ENCODE measurements at places on chromosomes 11 and 22.

DNA sequence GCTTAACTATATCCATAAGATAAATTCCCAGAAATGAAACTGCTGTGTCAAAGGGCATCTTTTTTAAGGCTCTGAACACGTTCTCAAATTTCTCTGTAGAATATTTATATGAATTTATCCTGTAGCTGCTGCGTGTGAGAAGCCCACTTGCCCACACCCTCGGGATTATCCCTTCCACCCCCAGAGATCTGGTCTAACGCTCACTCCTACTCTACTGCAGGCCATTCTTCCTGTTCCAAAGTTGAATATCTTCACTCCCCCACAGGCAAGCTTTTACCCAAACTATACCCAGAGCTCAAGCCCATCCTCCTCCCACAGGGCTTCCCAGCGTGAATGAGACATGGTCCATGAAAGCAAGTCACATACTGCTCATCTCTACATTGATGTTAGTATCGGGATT is 24.9 kb downstream of the SIAE start:
- no peak for DNase-seq

DNA sequence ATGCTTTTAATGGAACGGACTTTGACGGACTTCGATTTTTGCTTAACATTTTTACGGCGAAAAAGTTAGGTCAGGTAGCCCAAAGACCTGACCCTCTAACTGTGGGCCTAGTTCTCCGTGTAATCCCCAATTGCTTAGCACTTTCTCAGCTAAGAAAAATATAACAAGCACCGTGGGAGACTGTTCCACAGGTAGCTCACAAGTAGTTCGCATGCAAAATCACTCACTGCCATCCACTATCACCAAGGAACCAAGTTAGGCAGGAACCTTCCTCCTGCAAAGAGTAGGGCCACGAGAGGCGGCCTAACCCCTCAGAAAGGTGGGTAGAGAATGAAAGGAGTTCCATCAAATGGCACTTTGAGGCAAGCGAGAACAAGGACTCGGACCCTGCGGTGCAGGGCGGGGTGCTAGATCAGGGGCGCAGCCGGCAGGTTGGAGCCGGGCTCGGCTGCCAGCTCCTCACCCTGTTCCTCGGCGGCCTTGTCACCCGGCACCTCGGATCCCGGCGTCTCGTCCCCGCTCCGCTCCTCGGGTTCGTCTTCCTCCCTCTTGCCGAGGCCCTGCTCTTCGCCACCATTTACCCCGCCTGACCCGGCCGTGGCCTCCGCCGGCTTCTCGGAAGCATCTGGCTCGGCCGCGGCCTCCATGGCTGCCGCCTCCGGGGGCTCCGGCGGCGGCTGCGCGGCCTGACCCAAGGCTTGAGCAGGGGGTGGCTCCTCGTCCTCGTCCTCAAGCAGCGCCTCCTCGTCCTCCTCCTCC is 922 bp downstream of the HNRNPUL2 start:
- no peak for DNase-seq

GRCh38 chr11:31645747-31646146 is 136.2 kb downstream of the ELP4 start:
- DNase-seq, result no peak

- DNase-seq, result no peak
Observed at GRCh38 chr22:43168471-43169309, 17.3 kb downstream of the TSPO start.

- DNase-seq, result no peak
Observed at GRCh38 chr11:99920956-99921355, 766.1 kb upstream of the ARHGAP42 start.

GRCh38 chr22:43439368-43440103 is 27.7 kb downstream of the MPPED1 start:
- no peak for DNase-seq

DNA sequence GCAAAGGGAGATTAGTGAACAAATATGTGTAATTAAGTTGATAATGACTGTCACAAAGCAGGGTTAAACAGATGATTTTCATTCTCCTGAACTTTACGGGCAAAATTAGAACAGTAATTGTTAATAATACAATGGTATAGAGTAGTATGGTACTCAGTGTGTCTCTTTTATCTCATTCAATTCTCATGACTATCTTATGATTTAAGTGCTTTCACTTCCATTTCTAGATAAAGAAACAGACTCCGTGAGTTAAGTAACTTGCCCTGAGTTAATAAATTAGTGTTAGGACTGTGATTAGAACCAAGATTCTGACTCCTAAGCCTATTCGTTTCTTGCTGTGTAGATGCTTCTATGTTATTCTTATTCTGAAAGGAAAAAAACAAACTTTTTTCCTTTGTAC is 22.0 kb downstream of the PIH1D2 start:
- DNase-seq, result no peak

DNA sequence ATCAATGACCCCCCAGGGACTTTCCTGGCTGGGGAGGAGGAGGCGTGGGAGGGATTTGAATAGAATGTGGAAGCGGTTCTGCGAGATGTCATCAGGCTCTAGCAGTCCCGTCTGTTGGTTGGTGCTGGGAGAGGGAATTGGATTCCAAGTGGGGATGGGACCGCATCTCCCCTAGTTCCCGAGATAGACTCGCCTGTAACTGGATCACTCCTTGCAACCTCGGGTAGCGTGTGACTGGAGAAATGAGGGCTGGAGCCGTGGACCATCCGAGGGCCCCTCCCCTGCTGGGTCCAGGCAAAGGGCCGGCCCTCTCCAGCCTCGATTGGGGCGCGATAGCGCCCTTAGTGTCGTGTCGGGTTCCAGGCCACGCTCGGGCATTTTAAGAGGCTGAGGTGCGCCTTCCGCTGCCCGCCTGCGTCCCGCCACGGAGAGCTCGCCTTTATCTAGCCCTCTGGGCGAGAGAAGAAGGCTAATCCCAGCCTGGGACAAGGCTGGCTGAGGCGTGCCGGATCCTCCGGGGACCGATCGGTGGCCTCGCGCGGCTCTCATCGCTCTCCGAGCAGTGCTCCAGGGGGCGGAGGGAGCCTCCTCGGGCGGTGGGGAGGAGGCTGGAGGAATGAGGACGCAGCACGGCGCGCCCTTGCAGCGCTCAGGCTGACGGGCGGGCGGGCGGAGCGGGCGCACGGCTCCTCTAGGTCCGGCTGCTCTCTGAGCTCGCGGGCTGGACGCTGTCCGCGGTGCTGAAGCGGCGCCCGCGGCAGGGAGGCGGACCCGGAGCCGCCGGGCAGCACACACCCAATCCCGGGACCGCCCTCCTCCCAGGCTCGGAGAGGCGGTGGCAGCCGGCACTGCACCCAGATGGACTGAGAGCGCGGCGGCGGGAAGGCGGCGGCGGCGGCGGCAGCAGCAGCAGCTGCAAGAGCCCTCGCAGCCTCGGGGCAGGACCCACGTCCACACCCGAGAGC is 107.8 kb downstream of the OSBP2 start:
- DNase-seq, result peak; percentile 35

DNA sequence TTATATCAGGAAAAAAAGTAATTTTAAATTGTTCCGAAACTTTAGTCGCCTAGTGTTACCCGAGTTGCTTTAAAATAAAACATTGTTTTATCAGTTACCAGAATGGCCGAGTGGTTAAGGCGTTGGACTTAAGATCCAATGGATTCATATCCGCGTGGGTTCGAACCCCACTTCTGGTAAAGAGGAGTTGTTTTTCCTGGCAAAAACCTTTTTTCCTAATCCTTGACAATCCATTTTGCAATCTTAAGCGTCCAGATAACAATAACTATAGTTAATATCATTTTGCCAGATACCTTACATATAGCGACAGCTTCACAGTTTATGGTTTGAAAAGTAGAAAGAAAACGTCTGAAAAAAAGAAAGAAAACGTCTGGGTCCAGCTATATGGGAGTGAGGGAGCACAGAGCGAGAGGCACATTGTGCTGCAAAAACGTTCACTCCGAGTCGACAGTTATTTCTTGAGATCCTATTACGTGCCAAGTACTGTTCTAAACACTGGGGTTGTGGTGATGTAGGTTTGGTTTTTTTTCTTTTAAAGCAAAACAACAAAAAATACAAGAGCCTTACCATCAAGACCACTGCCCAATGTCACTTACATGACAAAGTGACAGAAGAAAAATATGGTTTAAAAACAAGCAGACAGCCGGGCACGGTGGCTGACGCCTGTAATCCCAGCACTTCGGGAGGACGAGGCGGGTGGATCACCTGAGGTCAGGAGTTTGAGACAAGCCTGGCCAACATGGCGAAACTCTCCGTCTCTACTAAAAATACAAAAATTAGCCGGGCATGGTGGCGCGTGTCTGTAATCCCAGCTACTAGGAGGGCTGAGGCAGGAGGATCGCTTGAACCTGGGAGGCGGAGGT is 40.6 kb downstream of the OR4D9 start:
- no peak for DNase-seq

DNA sequence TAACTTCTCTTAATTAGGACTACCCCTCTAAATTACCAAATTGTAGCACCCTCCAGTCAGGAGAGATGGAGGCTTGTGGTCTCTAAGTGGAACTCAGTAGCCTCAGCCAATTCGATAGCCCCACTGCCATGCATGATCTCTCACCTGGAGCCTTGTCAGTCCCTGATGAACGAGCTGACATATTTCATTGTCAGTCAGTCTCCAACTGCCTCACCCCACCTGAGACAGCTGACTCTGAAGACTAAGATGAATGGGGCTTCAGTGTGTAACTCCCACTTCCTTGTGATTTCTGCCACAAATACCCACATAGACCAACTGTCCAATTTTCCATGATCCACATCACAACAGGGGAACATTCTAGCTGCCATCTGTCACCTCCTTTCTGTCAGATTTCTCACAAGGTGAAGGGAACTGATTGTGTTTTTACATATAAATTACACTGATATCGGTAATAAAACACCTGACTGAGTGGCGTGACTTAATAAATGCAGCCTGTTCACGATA is 206.5 kb downstream of the FAM181B start:
- no peak for DNase-seq

- DNase-seq, result no peak
Observed at GRCh38 chr11:72227316-72228228, 3.0 kb downstream of the INPPL1 start.

DNA sequence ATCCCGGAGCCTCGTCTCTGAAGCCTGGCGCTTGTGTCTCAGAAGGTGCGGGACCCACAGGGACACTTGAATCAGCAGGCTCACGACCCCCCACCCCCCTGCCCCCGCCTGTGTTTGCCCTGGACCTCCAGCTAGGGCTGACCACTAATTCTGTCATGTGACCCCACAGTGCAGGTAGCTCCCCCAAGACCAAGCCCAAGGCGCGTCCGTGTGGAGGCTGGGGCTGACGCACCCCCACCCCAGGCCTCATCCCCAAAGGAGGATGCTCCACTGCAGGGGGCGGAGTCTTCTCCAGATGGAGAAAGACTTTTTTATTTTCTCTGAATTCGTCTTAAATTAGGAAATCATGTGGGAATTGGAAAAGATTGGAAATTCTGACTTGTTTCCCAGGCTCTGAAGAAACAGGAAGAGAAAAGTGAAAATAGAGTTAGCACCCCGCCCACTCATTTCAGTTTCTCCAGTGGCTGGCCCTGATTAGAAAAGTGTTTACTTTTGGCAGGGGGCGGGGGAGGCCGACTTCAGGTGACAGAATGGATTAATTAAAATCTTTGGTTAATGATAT is 1.0 kb upstream of the RELA start:
- peak; percentile 78 for DNase-seq

- no peak for DNase-seq
Observed at GRCh38 chr11:88501541-88501940, 164.0 kb upstream of the CTSC start.

GRCh38 chr11:64231546-64231945 is 1.2 kb downstream of the DNAJC4 start:
- no peak for DNase-seq

GRCh38 chr11:8967184-8967583 is 2.9 kb upstream of the TMEM9B start:
- DNase-seq, result no peak

- no peak for DNase-seq
Observed at GRCh38 chr11:74713686-74714085, 17.5 kb downstream of the CHRDL2 start.

- no peak for DNase-seq
Observed at GRCh38 chr11:45983471-45983845, 61.0 kb downstream of the LARGE2 start.

GRCh38 chr11:81658722-81659121 is 1074.9 kb downstream of the FAM181B start:
- DNase-seq, result no peak

GRCh38 chr22:21807544-21808529 is 59.6 kb downstream of the MAPK1 start:
- no peak for DNase-seq

GRCh38 chr22:35627267-35628041 is 10.3 kb upstream of the MB start:
- DNase-seq, result no peak

DNA sequence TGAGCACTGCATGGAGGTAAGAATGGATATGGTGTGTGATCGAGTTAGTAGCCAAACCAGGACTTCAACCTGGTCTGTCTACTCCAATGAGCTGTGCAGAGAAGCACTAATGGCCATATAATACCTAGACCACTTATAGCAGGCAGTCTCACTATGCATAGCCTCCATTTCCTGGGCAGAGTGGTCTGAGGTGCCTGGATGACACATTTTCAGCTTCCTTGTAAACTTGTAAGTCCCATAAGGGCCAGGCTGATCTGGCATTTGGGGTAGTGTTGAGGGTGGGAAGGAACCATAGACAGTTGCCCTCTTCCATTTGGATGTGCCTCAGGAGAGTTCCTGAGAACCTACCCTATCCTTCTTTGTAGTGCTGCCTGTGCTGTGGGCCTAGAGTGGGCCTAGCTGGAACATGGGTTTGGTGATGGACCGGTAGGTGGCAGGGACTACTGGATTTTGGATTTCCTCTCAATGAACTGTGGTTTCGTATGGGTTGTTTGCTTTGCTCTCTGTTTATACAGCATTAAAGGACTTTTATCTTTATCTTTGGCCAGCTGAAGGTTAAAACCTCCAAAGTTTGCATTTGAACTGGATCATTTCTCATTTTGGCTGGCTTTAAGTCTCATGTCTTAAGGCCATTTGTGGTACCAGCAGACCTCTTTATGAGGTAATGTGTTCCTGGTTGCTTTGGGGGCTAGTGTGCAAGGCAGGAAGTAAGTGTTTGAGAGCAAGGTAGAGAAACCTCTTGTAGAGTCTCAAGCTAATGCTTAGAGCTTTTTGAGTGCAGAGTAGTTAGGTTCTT is 86.9 kb downstream of the STIM1 start:
- no peak for DNase-seq

DNA sequence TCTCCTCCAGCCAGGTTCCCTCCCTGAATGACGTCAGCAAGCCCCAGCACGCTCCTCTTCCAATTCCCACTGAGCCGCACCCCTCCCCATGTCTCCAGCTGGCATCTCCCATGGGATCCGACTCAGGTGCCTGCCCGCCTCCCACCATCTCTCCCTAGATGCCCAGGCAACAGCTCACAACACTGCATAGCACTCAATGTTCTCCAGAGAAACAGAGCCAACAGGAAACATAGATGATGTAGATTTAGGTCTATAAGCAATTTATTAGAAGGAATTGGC is 532.3 kb downstream of the BRD1 start:
- no peak for DNase-seq
